ENCODE measurements at places on chromosomes 1 and 21.

- DNase-seq, result no peak
Observed at GRCh38 chr1:6140413-6140812, 39.7 kb downstream of the CHD5 start.

DNA sequence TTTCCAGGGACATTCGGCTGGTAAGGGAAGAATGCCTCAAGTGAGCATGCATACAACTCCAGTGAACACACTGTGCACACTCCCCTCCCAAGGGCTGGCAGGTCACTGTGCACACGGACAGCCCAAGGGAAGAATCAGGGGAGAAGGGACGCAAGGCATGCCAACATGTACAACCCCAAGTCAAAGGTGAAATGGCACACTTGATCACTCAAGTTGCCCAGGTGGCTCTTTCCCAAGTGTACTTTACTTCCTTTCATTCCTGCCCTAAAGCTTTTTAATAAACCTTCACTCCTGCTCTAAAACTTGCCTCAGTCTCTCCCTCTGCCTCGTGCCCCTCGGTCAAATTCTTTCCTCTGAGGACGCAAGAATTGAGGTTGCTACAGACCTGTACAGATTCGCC lies 13.5 kb upstream of the SLC1A7 start:
- no peak for DNase-seq

DNA sequence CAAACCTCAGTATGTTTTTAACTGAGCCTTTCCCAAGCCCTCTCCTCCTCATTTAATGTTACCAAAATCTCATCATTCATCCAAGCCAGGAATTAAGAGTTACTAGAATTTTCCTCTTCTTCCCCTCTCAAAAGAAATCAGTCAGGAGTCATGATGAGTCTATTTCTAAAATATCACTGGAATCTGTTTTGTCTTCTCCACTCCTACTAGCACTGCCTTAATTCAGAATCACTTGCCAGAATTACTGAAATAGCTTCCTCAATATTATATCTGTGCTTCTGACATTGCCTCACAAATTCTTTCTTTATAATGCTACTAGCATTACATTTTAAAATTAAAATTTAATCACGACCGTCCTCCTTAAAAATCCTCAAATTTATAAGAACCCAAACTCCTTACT lies 106.1 kb downstream of the PTGER3 start:
- DNase-seq, result no peak

DNA sequence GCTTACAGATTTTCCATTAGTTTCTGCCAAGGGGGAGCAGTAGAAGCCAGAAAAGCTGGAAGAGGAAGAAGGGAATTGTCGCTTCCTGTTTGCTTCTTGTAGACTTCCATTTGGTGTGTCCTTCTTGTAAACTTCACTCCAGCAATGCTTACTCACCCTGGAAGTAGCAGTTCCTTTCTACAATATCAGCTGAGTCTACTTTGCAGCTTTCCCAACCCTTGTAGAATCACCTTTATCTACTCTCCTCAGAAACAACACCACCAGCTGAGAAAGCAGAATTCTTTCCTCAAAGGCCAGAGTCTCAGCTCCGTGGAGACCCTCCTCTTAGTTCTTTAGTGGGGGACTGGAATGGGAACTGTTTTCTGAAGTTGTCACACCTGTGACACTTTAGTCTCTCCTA lies 1136.7 kb upstream of the TMPRSS15 start:
- DNase-seq, result no peak

- DNase-seq, result no peak
Observed at GRCh38 chr21:42022906-42023305, 12.7 kb upstream of the ZBTB21 start.

DNA sequence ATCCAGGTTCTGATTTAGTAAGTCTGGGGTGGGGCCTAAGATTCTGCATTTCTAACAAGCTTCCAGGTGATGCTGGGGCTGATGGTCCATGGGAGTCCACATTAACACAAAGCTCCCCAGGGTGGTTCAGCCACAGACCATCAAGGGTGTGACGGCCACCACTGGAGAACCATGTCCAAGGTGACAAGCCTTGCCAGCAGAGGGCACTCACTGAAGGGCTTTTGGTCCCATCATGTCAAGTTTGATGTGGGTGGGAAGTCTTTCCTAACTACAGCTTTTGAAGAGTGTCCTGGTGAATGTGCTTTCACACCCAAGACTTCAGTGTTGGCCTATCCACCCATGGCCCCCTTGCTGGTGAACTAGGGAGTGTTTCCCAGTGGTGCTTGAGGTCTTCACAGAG lies 67.1 kb downstream of the UBE2T start:
- DNase-seq, result peak; percentile 28

DNA sequence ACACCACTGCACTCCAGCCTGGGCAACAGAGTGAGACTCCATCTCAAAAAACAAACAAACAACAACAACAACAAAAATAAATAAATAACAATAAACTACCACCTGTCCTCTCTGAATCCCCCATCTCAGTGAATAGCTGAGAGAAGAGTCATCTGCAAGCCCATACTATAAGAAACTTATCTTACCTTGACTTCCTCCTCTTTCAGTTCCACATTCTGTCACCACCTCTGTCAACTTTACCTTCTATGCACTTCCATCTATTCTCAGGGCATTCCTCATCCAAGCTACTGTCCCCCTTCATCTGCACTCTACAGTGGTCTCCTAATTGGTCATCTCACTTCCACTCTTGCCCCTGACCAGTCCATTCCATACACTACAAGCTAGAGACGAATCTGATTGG lies 58.1 kb downstream of the KIAA0040 start:
- no peak for DNase-seq

DNA sequence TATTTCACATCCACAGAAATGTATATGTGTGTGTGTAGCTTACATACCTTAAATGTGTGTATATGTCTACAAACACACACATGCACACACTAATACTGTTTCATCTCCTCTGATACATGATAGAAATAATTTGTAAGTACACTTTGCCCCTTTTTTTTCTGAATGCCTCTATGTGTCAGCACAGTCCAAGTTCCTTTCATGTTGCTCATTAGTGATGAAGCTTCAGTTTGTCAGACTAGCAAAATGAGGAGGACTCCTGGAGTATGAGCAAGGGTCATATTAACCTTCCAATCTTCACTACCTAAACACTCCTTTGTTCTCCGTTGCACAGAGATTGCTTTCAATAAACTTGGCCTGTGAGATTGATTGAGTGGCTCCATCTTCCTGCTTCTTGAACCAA lies 935.4 kb downstream of the MRPL39 start:
- peak; percentile 1 for DNase-seq

Data from iris pigment epithelial cell (primary cell).